ENCODE measurements at places on chromosomes 1 and 21.

DNA sequence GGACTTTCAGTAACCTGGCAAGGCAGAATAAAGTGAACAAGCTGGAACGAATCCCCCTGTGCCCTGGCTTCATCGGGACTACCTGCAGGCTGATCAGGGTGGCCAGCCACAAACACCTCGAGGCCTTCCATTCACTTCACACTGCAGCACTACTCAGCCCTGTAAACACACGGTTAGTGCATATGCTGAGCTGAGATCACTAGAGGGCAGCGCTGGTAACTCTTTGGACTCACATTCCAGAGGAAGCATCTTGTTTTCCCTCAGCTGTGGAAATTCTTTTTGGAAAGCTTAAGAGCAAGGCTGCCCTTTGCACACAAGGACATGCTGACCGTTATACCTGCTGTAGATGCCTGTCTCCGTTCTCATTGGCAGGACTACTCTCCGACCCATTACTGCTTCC lies 32.1 kb downstream of the PCSK9 start:
- DNase-seq: no peak

- DNase-seq: no peak
Measured at GRCh38 chr1:34376531-34376930, 199.8 kb downstream of the C1orf94 start.

- no peak for DNase-seq
Measured at GRCh38 chr1:157081707-157082106, 17.9 kb downstream of the ETV3L start.

DNA sequence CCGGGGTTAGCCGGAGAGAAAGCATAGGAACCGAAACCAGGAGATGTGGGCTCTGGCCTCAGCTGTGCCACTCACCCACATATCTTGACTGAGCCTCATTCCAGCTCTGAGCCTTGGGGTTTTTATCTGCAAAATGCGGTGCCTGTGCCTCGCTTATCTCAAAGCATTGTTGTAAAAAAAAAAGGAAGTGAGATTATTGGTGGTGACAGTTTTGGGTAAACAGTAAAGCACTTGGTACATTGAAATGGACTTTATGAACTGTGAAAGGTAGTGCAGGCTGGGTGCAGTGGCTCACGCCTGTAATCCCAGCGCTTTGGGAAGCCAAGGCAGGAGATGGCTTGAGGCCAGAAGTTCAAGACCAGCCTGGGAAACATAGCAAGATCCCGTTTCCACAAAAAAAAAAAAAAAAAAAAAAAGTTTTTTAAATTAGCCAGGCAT lies 3.8 kb downstream of the PTAFR start:
- DNase-seq: peak; percentile 11

- no peak for DNase-seq
Measured at GRCh38 chr1:154427173-154428139, 22.3 kb downstream of the IL6R start.

- DNase-seq: no peak
Measured at GRCh38 chr1:19619697-19620384, 24.3 kb upstream of the NBL1 start.

DNA sequence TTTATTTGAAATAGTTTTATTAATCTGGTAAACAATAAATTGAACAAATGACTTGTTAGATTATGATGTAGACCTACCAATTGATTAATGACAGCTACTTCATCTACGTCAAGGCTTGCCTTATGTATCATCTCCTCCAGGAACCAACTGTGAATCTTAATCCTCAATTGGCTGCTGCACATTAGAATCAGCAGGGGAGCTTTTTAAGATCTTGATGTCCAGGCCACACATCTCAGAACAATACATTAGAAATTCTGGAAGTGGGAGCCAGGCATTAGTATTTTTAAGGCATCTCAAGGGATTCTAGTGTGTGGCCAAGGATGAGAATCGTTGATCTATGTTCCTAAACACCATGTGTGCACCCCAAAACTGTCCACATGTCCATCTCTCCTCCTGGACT lies 52.0 kb upstream of the LYPLAL1 start:
- no peak for DNase-seq

DNA sequence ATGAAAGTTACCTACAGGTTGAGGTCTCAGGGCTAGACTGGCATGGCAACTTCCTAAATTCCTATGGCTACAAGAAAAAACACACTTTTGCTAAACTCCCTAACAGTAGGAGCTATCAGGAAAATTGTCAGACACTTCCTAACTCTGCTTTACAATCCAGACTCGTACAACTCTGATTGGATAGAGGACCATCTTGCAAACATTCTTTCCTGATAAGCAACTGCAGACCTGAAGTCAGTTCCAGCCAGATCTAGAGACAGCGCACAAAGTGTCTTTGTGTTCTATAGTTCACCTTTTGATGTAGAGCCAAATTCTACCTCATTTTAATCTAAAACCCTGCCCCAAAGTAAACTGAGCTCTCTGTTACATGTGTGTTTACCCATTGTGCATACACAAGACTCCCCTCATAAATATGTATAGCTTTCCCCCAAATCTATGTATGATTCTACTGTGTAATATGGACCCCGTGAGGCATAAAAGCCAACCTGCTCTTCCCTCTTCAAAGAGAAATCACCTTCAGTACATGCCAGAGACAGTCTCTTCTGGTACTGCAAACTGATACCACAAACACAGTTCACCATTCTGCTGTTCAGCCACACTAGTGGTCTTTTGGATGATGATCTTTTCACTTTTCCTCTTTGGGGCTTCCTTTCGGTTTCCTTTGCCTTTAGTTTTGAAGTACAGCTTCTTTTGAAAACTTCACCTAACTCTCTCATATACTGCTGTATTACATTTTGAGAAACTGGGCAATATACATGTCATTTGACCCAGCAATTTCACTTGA lies 21.7 kb downstream of the ZP4 start:
- DNase-seq: no peak

GRCh38 chr1:230350208-230350921 lies 75.8 kb downstream of the PGBD5 start:
- DNase-seq: no peak

DNA sequence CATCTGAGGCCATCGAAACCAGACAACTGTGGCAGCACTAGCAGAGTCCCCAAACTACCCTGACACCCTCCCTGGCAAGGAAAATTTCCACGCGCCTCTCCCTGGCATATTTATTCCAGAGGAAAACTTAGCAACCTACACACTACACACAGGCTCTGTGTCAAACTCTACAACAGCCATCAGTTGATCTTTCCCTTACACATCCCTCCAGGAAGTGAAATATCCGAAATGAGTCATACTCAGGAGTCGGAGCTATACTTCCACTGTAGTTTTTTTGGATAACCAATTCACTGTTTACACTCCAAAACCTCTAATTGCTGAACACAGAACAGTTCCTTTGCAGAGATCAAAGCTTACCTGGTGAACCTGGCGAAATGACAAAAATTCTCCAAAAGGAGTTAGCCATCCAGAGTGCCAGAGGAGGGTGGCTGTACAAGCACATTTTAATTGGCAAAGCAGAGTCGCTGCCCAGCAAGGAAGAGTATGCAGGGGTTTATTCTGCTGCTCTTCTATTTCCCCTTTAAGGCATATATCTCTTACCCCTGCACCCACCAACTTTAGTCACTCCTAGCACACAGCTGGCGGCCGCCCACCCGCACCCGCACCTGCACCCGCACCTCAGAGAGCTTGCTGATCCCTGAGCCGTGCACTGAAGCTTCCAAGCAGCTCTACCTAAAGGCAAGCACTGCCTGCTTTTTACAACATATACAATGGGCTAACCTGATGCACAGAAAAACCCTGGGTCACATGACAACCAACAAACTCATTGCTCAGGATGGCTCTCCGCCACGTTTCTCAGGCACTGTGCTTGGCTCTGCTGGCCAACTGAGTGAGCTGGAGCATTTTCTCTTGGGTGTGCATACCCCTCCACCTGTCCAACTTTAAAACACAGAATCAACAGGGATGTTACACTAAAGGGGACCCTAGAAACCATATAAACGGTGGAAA lies 54.9 kb downstream of the CAPZB start:
- no peak for DNase-seq

GRCh38 chr1:178497903-178498478 lies 1.2 kb upstream of the CLEC20A start:
- no peak for DNase-seq

- no peak for DNase-seq
Measured at GRCh38 chr1:171798311-171798710, 16.9 kb downstream of the METTL13 start.

GRCh38 chr1:4634156-4634792 lies 20.1 kb upstream of the AJAP1 start:
- no peak for DNase-seq

DNA sequence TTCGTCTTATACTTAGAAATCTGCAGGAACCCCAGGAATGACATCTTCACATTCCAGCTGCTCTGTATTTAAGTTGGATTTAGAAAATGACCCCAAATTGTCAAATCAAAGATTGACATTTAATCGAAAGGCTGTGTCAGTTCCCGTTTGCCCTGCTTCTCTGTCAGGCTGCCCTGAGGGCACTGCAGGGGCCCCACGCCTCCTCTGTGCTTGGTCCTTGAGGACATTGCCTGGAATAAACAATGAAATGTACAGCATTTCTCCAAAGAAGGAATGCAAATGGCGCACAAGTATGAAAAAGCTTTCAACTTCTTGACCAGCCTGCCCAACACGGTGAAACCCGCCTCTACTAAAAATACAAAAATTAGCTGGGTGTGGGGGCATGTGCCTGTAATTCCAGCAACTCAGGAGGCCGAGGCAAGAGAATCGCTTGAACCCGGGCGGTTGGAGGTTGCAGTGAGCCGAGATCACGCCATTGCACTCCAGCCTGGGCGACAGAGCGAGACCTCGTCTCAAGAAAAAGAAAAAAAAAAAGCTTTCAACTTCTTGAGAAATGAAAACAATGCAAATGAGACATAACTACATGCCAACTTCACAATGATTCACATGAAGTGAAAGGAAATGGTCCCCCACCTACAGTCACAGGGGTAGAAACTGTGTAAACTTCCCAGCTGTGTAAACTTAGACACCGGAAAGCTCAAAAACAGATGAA lies 3.0 kb downstream of the TMPRSS3 start:
- peak; percentile 79 for DNase-seq

DNA sequence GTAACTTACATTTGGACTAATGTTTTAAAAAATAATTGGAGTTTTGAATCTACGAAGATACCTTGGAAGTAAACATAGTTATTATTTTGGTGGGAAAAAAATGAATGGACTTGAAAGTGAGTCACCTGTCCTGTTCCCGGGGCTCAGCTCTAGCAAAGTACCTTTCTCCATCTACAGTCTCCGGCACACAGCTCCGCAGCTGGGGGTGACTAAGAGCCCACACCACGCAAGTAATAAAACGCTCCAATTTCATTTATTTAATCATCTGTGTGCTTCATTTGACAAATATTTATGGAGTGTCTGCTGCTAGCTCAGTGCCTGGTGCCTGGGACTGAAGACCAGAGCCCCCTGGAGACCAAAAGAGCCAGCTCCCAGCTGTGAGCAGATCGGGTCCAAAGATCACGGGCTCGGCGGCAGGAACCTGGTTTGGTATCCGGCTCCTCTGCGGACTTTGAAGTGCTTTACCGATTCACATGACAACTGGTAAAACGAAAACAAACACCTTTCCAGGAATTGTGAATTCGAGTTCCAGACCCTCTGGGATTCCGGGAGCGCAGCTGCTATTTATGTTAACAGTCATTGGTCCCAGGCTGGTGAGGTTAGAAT lies 1.7 kb upstream of the RIPK4 start:
- DNase-seq: peak; percentile 19

DNA sequence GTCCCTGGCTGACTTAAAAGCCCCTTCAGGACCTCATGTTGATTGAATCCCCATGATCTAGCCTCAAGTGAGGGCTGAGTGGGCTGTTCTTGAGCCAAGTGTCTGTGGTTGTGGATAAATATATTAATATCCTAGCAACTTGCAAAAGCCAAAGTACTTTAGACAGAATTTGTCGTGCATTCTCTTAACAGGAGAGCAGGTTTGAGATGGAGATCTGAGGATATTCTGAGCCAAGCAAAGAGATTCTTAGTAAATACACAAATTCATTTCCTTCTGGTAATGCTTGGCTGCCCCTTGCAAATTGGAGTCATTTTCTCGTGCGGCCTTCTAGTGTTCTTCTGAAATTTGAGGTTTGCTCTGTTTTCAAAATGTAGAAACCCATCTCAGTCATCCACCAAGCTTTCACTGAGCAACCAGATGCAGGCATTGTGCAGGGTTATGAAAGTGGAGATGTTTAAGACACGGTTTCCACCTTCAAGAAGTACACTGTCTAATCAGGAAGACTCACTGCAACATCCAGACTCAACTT lies 242.1 kb upstream of the JUN start:
- no peak for DNase-seq

- DNase-seq: no peak
Measured at GRCh38 chr1:199463521-199464127, 563.9 kb upstream of the NR5A2 start.

GRCh38 chr1:83742446-83742845 lies 256.5 kb downstream of the TTLL7 start:
- no peak for DNase-seq

DNA sequence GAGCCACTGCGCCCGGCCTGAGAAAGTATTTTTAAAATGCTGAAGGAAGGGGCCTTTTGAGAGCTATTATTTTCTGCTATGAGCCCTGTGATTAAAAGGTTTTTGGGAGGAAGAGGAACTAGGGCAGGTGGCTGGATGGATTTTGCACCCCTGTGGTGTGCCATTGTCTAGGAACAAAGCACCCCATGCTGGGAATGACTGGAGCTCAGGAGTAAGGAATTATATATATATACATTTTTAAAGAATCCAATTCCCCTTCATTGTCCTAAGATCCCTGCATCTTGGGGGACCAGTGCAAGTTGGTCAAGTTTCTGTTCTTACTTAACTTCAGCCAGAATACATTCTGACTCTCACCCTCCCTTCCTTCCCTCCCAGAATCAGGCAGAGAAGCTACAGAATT lies 91.6 kb downstream of the ZNF648 start:
- no peak for DNase-seq

DNA sequence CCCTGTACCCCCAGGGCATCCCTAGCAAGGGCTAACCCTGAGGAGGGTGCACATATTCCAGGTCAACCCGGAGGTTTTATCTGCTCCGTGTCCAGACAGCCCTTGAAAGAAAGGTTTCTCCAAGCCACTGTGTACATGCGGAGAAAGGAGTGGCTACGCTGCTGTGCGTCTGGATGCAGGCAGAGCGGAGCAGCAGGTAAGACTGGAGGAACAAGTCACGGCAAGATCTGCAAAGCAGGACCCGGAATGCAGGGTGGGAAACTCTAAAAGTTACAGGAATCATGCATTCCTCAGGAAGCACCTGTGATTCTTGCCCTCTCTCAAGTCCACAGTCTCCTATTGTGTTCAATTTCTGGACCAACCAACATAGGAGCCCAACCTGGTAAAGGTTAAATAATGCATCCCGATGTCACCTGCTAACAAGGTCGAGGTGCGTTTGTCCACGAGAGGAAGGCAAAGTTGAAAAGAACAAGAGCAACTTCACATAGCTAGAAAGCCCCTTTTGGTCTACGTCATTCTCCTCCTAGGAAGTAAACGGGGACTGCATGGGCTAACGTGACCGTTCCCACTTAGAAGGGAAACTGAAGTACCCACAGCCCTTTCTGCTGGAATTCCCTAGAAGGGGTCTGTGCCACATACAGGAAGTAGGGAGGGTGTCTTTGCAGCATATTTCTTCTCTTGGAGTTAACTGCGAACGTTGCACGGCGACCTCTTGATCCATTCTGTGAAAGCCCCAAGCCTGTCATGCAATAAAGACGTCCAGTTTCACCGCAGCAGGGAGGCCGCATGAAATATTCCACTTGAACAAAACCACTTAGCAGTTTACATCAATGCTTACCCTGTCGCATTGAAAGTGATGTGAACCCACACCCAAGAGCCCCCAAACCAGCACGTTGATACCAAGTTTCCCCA lies 5.8 kb downstream of the TIAM1 start:
- DNase-seq: no peak

- no peak for DNase-seq
Measured at GRCh38 chr1:62358665-62359373, 39.6 kb upstream of the KANK4 start.
